Left lung (tissue), 14 donors: ENCODE measurements at places on chromosomes 11 and 22.

DNA sequence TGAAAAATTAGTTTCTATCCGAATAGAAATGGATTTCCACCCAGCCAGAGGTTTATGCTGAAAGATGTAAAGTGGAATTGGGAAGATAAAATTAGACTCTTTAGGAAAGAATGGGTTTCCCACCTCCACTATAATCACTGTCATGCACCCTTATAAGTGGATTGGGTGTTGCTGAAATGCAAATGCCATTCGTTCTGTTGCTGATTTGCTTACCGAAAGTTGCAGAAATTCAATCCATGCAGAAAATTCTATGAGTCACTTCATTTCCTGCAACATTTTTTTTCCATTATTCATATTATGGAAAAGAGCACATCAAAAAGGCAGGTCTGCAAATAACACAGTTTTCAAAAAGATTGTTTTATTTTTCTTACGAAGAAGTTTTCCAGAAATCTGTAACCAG is 65.6 kb downstream of the LDLRAD3 start:
- no peak for DNase-seq

DNA sequence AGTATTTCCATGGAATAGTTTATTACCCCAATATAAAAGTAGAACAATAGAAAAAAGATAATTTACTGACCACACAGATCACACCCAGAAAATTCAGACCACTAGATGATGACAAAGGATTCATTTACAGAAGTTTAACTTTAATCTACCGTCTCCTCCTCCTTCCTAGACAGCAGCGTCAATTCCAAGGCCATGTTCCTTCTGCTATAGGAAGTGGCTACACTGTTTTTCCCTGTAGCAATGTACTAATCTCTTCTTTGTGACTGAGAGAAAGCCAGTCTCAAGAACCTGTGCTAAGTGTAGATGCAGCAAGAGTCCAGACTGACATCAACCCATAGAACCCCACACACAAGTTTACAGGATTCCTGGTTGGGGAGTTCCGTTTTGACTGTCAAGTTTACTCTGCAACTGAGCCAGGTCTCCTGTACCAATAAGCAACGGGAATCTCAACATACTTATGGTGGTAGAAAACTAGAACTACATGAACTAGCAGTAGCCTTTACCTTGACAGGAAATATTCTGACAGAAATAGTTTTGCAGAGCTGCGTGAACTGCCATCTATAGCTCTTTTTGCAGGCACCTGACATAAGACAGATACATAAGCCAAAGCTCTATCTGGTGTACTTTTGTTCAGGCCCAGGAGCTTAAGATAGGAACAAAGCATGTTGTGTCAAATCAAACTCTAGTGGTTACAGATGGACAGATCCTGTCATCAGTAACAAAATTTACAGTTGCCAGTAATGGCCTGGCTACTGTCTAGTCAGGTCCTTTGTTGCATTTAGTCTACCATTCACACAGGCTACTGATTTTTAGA is 42.9 kb downstream of the MRTFA start:
- no peak for DNase-seq

DNA sequence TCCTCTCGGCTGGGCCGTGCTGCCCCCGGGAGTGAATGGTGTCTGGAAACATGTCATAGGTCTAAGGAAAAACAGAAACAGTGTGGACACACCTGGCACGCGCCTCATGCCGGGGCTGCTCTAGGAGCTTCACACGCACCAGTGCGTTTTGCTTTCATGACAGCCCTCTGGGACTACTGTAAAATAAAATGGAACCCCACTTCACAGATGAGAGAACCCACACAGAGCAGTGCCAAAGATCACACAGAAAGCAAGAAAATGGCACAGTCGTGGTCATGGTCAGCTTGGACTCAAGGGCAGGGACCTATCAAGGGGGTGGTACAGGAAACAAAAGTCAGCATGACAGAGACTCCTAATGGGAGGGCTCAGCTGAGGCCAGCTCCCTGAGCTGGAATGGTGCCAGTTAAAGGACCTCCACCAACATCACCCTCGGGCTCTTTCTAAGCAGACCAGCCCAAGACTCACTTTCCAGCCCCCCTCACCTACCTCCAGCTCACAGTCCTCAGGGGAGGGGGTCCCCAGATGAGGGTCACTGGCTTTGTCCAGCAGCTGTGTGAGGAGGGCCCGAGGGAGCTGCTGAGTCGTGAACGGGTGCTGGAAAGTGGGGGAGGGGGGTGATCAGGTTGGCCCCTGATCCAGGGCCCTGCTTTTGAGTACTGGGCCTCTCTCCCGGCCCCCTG is 3.3 kb downstream of the MAP4K2 start:
- DNase-seq: no peak

- DNase-seq: peak; percentile 48
Observed at GRCh38 chr11:34916843-34917770, 689 bp downstream of the PDHX start.

DNA sequence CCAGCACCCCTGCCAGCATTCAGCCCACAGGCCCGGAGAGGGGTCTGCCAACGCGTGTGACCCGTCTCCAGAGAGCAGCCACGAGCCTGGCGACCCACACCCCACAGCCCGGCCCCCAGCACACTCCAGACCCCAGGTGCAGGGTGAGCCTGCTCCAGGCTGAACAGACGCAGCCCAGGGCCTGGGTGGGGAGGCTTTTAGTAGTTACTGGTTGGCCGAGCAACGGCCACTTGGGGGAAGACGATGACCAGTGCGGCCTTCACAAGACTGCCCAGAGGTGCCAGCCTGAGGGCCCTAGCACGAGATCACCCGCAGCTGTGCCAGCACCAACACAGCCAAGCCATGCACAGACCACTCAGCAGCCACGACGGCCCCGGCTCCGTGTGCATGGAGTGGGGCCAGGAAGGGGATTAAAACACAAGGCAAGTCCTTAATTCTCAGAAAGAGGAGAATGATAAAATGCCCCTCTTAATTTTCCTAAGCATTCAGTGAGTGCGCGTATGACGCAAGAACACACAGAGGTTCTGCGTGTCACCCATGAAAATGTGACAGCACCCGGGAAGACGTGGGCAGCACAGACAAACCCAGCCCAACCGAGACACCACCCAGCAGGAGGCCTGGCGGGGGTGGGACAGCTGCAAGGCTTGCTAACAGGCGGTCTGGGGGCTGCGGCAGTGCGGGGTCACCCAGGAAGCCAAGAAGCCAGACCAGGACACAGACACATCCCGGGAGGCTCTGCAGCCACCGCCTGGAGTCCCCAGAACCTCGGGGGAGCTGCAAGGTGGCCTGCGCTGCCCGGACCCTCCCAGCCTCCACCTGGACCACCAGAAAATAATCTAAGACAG is 47.6 kb downstream of the BRD1 start:
- no peak for DNase-seq

DNA sequence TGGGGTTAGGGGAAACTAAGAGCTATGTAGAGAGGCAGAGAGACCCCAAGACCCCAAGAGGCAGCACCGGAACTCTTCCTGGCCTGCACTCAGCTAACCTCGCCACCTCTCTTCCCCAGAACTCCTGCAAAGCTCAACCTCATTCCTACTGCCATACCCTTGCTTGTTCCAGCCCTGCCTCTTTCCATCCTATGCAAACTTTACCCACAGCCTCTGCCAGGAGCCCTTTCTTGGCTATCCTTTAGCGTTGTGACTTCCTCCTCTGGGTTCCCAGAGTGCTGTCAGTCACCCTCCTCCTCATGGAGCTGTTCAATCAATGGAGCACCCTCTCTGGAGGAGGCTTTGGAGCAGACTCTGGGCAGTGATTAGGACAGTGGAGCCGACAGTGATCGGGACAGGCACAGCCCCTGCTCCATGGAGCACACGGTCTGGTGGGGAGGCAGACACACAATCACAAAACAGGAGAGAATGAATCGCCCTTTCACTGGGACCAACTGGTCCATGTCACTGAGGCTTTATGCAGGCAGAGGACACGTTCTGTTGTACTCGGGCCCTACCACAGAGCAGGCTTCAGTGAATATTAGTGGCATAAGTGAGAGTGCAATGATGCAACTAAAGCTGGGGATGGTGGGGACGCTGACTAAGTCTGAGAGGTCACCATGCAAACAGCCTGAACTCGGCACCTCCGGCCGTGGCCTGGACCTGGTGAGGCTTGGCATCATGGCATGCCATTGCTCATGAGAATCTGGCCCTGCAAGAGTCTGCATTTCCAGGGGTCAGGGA is 24.6 kb upstream of the P2RY2 start:
- DNase-seq: no peak

DNA sequence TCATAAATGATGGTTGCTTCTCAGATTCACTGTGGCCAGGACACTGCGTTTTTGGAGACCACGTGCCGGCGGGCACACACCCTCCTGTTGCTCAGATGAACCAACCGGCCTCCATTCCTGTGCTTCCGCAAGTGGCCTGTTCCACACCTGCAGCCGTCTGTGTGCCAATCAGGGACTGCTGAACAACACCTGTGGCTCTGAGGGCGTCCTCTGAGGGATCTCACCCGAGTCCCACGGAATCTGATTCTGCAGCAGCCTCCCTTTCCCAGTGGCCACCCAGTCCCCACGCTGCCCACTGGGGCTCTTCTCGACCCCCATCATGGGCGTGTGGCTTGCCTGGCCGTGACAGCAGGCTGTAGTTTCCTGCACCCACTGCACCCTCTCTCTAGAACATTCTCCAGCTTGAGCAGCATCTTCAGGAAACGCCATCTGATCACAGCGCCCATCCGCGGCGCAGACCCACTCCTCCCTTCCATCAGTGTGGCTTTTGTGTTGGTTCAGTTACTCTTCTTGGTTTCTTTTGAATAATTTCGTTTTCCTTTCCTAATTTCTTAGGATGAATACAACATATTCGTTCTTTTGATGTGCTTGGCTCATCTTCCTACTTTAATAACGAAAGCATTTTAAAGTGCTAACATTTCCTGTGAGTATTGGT is 100.3 kb upstream of the SLC22A12 start:
- DNase-seq: no peak

GRCh38 chr11:75722669-75723042 is 5.0 kb downstream of the MOGAT2 start:
- no peak for DNase-seq

GRCh38 chr22:38872831-38873248 is 824 bp upstream of the CBX6 start:
- DNase-seq: peak; percentile 74

- DNase-seq: no peak
Observed at GRCh38 chr22:44570476-44571445, 72.7 kb upstream of the RTL6 start.

GRCh38 chr11:64003807-64004589 is 17.8 kb downstream of the OTUB1 start:
- DNase-seq: no peak

DNA sequence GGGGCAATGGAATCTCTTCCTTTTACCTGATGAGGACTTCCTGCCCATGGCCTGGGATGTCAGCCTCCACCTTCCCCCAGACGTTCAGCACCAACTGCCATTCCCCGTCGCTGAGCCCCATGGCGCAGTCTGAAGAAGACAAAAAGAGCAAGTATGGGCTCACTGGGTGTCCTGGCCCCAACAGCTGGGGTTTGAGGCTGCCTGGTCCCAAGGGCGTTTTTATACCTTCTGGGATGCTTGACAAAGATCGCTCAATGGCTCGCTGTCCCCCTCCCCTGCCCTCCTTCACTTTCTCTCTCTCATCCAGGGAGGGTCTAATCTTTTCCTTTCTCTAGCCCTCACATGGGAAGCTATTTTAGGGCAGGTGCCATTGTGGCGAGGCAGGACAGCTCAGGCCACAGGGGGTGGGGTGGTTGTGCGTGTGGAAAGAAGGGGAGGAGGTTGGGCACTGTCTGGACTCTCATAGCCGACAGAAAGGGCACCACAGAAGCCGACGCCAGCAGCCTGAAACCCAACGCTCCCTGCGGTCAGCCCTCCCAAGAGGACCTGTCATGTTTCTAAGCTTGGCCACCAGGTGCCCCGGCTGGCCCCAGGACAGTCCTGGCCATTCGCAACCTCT is at the start of gene MB:
MB (minus strand) TSS at position 193 of the 619 bp plus-strand sequence; CDS start at position 121, 72 bp downstream.
- no peak for DNase-seq

DNA sequence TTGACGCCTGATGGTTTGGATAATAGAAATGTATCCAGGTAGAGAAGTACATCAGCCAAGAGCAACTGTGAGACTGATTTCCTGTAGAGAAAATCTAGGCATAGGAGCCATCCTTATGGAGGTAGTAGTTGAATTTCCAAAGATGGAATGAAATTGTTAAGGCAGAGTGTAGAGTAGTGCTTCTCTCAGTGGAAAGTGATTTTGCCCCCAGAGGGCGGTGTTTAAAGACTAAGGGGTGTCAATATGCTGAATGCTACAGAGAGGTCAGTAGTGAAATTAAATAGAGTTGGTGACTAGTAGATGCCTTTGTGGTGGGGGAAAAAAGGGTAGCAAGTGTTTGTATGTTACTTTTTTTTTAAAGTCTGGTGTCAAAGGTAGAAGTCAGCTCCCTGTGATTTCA is 54.5 kb downstream of the TRIM44 start:
- no peak for DNase-seq

- DNase-seq: peak; percentile 15
Observed at GRCh38 chr11:16365581-16366228, 9.4 kb upstream of the SOX6 start.
